ENCODE measurements at places on chromosomes 4 and X.

GRCh38 chrX:136541294-136541693 is 9.3 kb downstream of the VGLL1 start:
- DNase-seq: no peak
- no peaks in the 10 kb centered on the region for H3K36me3 ChIP-seq
- peaks cover 17% of the 10 kb centered on the region for H3K27me3 ChIP-seq
- no peak overlapping the region for H3K4me3 ChIP-seq

GRCh38 chr4:183746305-183747229 is 87.5 kb downstream of the TRAPPC11 start:
- no peaks in the 10 kb centered on the region for H3K36me3 ChIP-seq
- no peak overlapping the region for H3K4me3 ChIP-seq
- H3K27ac ChIP-seq: no peak overlapping the region
- no peaks in the 10 kb centered on the region for H3K4me1 ChIP-seq

GRCh38 chr4:6914448-6914847 is 4.8 kb downstream of the TBC1D14 start:
- no peak overlapping the region for H3K27ac ChIP-seq
- peaks cover 85% of the 10 kb centered on the region for H3K4me1 ChIP-seq
- H3K27me3 ChIP-seq: no peaks in the 10 kb centered on the region
- no peak for DNase-seq
- peaks cover 12% of the 10 kb centered on the region for H3K36me3 ChIP-seq

DNA sequence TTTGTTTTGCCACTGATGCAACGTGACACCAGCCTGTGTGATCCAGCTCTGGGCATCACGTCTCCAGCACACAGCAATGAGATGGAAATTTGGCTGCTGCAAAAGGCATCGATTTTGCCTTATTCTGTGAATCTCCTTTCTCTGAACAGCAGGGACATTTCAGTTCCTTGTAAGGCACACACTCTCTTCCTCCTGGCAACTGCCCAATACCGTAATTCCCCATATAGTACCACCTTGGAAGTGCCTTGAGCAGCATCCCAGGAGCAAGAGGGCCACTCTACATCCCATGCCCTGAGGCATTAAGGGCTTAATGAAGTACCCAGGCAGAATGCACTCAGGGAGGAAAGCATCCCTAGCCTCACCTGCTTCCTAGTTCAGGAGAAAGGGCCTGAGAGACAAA is 10.5 kb upstream of the MAMLD1 start:
- no peak overlapping the region for H3K4me3 ChIP-seq
- no peak for DNase-seq
- no peak overlapping the region for H3K27ac ChIP-seq
- no peaks in the 10 kb centered on the region for H3K36me3 ChIP-seq
- H3K4me1 ChIP-seq: no peaks in the 10 kb centered on the region
